ENCODE measurements at places on chromosomes 5 and 9.

DNA sequence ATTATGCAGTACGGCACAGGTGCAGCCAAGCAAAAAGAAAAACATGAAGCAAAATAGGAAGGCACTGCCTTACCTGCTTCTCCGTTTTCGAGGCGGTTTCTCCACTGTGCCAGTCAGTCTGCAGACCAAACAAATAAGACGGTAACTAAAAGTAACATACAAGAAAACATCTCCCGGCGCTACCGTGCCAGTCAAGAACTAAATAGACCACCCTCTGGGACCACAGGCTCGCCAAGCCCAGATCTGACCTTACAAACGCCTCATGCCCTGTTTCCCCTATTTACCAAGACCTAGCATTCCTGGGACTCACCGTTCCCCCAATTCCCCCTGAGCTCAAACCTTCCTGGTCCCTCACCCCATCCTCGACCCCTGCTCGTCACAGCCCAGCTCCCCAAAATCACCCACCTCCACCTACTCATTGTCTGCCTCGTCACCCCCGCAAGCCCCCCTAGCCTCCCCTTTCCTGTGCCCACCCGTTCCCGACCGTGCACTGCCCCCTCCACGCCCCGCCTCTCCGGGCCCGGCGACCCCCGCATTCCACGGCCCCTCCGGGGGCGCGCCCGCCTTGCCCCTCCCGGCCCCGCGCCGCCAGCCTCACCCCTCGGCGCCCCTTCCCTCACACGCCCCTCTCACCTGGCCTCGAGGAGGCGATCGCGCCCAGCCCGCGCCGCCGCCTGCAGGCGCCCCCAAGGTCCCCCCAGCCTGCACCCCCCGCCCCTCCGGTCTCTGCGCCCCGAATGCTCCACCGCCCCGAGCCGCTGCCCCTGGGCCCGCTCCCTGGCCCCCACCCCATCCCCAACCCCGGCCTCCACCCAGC lies 560 bp downstream of the SCAI start:
- no peak for DNase-seq

- DNase-seq: peak; percentile 39
Measured at GRCh38 chr9:109244179-109245132, 76.4 kb downstream of the EPB41L4B start.

- no peak for DNase-seq
Measured at GRCh38 chr9:33856247-33856646, 39.3 kb downstream of the UBE2R2 start.

DNA sequence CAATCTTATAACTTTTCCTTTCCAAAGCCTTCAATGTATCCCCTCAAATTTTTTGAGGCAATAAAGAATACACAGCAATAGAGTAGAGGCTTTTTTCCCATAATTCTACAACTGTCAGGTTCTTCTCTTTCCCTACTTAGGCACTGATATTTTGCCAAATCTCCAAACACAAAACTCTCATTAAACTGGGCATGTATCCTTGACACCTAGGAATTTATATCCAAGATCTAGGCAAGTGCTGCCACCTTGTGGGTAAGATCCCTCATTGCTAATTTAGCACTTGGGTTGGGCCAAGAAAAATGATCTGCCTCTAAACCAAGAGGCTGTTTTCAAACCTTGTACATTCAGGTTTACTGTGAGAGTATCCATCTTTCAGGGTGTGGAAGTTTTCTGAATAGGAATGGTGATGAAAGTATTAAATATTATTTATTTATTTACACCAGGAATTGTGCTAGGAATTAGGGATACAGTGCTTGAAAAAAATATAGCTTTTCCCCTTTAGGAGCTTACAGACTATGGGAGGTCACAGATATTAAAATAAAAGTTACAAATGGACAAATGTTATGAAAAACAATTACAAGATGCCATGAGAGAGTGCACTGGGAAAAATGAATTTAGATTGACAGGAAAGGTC lies 17.6 kb downstream of the TSTD2 start:
- DNase-seq: peak; percentile 40

- DNase-seq: no peak
Measured at GRCh38 chr9:14021871-14022525, 291.9 kb downstream of the NFIB start.

DNA sequence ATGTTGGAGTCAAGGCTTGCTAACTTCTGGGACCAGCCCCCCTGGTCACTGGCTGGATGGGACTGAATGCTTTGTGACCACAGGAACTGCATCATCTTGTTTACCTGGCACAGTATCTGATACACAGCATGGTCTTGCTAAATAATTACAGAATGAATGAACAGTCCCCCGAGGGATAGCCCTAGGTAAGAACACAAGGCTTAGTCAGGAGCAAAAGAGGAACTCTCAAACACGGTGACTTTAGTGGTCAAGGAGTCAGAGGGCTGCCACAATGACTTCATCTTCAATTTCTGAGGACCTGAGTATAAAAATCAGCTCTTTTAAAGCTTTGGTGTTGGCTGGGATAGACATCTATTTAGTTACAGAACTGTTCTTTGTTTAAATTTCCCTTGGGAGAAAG lies 15.1 kb upstream of the CXCL14 start:
- DNase-seq: no peak

- no peak for DNase-seq
Measured at GRCh38 chr5:173308226-173308625, 20.0 kb downstream of the STC2 start.

DNA sequence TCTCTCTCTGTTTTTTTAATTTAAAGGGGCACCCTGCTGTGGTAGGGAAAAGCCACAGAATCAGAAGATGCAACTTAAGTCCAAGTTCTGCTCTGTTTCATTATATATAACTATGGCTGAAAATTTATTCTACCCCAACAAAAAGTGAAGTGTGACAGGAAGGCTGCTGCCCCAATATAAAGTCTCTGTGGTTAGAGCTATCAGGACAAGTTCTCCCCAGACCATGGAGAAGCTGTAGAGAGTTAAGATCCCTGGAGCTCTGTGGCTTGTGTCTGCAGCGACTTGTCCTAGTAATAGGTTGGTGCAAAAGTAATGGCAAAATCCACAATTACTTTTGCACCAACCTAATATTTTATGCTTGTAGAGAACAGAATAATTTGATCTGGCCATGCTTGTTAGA lies 250.9 kb downstream of the PSAT1 start:
- DNase-seq: no peak

GRCh38 chr9:136544548-136544963 lies 1.3 kb downstream of the NOTCH1 start:
- DNase-seq: peak; percentile 45

DNA sequence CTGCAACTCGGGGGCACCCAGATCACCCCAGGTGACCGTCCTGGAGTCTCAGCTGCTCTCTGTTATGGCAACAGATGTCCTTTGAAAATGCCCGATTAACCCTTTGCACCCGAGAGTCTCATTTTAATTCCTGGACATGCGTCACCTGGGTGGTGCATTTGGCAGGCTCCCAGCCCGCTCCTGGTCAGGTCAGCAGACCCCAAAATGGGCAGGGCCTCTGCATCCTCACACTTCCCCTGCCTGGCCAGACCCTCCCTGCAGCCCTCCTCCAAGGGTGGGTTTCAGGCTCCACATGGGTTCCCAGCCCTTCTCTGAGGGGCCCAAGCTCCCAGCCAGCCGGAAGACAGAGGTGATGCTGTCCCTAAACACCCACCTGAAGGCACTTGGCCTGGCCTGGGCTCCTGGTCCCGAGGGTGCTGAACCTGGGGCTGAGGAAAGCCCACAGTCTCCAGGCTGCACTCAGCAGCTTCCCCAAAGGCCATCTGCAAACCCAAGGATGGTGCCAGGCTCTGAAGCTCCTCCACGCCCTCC lies 69.4 kb downstream of the PSMB7 start:
- DNase-seq: no peak

- DNase-seq: no peak
Measured at GRCh38 chr5:111507276-111507675, 5.1 kb downstream of the STARD4 start.

- no peak for DNase-seq
Measured at GRCh38 chr5:27318701-27319100, 280.3 kb upstream of the CDH9 start.

DNA sequence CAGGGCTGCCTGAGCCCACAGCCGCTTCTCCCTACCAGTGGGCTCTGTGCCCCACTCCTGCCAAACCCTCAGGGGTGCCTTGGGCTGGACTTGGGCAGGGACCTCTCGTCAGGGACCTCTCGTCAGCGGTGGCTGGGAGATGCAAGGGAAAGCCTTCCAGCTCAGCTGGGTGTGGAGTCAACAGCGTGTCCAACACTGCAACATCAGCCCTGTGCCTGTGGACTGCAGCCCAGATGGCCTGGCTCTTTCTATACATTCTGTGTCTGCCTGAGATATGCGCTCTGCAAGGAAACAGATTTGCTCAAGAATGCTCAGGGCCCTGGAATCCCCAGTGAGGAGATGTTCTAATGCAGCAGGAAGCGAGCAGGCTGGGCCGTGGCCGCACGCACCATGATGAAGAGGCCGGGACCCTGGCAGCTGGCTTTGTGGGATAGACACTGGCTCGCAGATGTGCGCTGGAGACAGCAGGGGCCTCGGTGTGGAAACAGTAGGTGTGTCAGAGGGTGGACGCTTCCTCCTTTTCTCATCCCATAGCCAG lies 85.0 kb upstream of the COL5A1 start:
- DNase-seq: no peak

GRCh38 chr9:114261987-114262386 lies 60.9 kb upstream of the ORM1 start:
- DNase-seq: no peak

DNA sequence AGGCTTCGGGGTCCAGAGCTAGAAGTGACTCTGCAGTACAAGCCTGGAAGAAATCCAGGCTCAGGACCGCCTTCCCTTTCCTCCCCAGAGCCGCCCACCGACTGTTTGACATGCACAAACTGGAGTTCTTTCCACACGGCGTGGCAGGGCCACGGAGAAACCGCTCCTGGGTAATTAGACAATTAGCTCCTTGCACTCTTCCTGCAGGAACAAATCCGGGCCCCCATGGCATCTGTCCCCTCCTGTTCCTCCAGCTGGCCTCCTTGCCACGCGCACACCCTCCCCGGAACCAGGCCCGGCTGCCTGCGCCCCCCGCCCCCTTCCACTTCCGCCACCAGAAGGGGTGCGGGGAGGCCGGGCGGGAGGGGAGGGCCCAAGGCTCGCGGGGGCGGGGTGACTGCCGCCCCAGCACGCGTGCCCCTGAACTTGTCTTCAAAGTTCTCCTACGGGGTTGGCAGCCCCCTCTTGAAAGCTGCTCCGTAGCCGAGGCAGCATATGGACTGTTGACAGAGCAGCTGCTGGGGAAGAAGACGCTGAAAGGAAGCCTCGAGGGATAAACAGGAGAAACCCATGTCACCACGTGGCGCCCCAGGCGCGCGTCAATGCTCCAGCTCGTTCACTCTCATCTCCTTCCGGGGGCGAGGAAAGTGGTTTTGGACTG lies 74.3 kb downstream of the SEC61B start:
- DNase-seq: peak; percentile 34

DNA sequence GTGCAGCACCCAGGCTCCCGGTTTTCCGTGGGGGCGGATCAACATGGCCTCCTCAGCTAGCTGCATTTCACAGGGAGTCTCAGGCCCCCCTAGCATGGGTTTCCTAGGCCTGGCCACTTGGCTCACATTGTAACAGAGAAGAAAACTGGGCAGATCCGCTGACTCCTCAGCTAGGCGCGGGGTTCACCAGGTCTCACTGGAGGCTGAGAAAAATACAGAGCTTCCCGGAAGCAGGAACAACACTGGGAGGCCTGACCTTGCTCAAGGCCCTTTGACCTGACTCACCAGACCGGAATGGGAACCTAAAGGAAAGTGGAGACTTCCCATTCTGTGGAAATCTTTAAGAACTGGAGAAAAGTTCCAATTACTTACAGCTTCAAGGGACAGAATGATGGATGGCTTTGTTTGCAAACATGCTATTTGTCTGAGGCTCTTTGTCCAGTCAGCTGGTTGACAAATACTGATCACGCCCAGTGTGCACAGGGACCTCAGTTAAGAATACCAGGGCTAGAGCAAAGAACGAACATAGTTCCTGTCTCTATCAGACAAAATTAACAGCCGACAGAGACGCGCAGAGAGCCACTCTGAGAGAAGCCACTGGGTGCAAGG lies 88.7 kb upstream of the LRRTM2 start:
- no peak for DNase-seq

GRCh38 chr5:112024769-112025168 lies 267.8 kb upstream of the NREP start:
- DNase-seq: no peak

DNA sequence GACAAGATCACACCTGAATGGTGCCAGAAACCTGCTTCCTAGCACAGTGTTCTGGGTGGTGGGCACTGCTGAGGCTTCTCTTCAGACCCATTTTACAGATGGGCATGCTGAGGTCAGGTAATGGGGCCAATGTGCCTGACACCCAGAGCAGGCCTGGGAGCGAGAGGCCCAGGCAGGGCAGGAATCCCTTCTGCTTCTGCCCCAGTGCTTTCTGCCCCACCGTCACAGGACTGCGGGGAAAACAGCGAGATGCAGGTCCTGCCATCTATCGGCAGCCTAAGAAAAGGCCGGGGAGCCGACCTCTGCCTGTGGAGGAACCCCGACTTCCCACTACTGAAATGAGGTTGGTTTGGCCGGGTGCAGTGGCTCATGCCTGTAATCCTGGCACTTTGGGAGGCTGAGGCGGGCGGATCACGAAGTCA lies 22.8 kb upstream of the RNU6ATAC start:
- DNase-seq: peak; percentile 29

- peak; percentile 50 for DNase-seq
Measured at GRCh38 chr9:120755810-120756434, 37.3 kb downstream of the FBXW2 start.

GRCh38 chr5:123753937-123754891 lies 242.2 kb downstream of the CSNK1G3 start:
- DNase-seq: no peak

DNA sequence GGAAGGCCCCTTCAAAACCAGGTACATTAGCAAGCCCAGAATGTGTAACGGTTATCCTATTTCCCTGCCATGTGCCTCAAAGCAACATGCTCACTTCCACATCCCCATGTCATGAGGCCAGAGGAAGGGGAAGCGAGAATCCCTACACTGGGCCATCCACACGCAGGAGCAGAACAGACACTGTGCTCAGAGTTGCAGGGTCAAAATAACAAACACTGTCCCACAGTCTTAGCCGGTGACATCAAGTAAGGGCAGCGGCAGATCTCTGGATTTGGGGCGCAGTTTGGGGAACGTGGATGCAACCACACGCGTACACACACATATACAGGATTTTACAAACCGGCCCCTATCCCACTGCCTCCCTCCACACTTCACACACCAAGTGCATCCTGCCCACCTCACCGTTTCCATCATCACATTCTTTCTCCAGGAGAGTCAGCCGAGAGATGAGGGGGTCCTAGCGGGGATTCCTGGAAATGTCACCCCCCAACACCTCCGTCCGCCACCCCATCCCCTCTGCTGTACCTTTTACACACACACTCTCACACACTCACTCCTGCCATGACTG lies 776 bp downstream of the APBA1 start:
- peak; percentile 2 for DNase-seq

GRCh38 chr5:61293071-61293470 lies 39.0 kb upstream of the ZSWIM6 start:
- DNase-seq: no peak

DNA sequence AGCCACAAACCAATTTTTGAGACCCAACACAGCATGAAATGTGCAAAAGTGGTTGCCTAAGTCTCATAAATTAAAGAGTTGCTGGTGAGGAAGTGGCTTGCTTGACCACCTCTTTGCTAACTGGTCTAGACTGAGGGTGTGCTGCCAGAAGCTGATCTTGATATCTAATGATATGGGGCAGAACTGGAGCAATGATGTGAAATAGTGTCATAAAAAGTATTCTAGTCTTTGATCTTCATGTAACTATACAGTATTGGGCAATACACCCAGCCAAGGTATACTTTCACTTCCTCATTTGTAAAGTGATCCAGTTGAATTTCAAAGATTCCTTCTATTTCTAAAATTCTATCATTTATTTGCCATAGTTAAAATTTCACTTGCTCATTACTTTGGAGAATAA lies 5.9 kb upstream of the YTHDC2 start:
- no peak for DNase-seq

Measured in CD4-positive, alpha-beta T cell treated with Interferon gamma for 1 hour (primary cell).